ENCODE measurements at places on chromosomes 2 and 18.

DNA sequence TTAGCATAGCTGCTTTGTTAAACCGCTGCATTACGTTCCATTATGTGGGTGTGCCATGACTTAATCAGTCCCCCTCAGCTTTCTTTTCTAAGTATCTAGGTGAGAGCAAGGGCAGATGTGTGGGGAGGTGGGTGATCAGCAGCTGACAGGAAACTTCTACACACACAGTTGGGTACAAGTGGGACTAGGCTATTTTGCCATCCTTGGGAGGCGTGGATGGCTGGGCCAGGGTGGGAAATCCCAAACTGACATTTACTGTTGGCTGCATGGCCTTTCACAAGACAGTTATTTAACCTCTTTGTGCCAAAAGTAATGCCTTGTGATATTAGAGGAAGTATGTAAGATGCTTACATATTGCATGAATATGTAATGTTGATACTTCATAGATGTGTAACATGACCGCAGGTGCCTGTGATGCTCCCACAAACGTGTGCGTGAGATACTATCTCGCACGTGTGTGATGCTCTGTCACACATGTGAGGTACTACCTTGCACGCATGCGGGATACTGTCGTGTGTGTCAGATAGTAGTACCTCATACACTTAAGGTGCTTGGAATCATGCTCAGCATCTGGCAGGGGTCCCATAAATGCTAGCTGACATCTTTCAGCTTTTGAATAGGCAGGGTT, 314.5 kb downstream of the PRKCE start:
- no peak for DNase-seq

- no peak for DNase-seq
These were observed 42.1 kb downstream of the RND3 start for GRCh38 chr2:150445398-150445797.

GRCh38 chr2:25397777-25398176, 56.1 kb upstream of the DNMT3A start:
- no peak for DNase-seq

GRCh38 chr2:18209934-18210639, 331.6 kb downstream of the KCNS3 start:
- no peak for DNase-seq

Measured in GDM1 (cell line).